ENCODE measurements at places on chromosomes 2 and 18.

- DNase-seq = no peak
These were observed 34.7 kb downstream of the MYT1L start for GRCh38 chr2:2296400-2296799.

- no peak for DNase-seq
These were observed 71.8 kb downstream of the TGOLN2 start for GRCh38 chr2:85255813-85256594.

DNA sequence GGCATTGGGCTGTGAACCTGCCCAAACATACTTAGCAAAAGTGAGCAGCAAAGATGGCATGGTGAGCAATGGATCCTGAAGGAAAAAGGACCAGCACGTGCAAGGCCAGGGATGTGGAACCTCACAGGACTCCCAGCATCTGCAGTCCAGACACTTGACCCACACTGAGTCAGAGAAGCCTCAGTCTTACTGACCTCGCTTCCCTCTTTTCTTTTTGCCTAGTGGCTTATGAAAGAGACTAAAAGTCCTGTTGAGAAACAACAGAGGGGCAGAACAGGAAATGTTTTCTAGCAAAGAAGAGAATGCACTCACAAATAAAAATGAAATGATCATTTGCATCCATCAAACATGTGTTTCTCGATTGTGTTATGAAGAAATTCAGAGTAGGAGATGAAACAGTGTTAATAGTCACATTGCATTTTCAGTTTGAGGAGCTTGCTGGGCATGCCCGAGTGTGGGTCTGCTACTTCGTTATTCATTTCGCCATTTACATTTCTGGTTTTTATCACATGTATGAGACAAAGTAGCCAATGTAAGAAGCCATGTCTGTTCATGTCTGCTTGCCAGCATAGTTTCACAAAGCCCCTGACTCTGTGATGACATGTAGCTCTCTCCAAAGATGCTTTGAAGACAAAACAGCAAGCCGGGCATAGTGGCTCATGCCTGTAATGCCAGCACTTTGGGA lies 118.4 kb downstream of the INO80D start:
- no peak for DNase-seq

DNA sequence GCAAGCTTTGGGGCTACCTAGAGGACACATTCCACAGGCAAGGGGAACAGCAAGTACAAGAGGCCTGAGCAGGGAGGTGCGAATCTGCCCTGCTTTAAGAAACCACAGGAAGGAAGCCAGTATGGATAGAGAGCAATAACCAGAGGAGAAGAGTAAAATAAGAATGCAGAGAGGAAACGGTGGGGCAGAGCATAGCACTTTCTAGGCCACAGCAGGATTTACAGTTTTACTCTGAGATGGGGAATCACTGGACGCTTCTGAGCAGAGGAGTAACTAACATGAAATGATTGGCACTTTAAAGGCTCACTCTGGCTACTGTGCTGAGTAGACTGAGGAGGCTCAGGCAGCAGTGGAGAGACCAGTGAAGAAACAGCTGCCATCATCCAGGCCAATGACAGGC lies 23.8 kb downstream of the AAK1 start:
- no peak for DNase-seq
